ENCODE measurements at places on chromosomes 2 and 18.

DNA sequence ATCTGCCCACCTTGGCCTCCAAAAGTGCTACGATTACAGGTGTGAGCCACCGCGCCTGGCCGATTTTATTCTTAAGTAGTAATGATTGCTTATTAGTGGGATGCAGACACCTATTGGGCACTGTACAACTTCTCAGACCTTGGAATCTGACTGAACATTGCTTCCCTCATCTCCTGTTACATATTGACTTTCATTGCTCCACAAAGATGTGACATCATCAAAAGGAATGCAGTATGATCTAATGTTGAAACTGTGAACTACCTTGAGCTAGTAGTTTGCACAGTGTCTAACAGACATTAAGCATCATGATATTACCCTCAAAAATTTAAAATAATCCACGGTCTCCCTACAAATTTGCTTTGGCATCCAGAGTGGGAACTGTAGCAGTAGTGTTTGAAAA, 109.8 kb upstream of the SIX2 start:
- no peak for DNase-seq

- no peak for DNase-seq
Measured at GRCh38 chr2:119119999-119120756, 38.4 kb downstream of the C1QL2 start.

GRCh38 chr18:11147962-11148679, 1.2 kb downstream of the PIEZO2 start:
- DNase-seq: no peak

DNA sequence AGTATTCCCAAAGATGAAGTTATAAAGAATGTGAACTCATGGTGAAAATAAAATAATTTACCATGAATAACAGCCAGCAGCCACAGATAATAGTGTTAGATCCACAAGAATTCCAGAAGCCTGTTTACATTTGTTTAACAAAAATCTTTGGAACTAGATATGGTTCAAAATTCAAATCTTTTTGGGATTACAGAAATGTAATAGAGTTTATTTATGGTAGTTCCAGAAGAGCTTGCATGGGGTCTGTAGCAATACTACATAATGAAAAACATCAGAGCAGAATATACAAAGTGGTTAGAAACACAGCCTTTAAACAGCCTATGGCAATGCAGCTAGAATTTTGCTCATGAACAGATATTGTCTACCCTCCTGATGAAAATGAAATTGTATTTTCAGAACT, 179.1 kb downstream of the RDH14 start:
- DNase-seq: no peak

DNA sequence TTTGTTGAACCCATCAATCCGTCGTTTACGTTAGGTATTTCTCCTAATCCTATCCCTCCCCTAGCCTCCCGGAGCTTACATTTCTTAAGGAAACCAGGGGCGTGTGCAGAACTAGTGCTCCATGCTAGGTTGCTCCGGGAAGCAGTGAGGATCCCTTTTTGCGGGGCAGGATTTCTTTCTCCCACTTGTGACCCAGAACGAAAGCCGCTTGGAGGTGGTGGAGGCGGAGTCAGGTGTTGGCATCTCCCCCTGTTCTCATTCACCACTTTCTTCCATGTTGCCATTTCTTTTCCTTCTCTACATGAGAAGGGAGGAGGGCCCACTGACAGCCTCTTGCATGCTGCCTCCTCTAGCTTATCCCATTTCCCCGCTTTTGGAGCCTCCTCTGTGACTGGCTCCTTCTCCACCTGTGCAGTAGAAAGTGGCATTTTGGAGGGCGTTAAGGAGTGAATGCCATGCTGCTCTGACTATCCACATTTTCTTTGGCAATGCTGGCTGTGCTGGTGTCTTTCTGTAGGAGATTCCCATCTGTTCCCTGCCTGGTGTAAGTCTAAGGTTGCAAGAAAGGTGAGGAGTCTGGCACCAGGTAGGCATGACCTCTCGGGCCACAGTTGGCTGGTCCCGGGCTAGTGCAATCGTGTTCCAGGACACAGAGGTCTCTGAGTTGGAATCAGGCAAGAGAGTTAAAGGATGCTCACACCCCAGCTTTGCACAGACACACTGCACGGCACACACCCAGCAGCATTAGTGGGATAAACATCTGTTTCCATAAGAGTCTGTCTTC, 89.5 kb downstream of the ACKR3 start:
- no peak for DNase-seq

DNA sequence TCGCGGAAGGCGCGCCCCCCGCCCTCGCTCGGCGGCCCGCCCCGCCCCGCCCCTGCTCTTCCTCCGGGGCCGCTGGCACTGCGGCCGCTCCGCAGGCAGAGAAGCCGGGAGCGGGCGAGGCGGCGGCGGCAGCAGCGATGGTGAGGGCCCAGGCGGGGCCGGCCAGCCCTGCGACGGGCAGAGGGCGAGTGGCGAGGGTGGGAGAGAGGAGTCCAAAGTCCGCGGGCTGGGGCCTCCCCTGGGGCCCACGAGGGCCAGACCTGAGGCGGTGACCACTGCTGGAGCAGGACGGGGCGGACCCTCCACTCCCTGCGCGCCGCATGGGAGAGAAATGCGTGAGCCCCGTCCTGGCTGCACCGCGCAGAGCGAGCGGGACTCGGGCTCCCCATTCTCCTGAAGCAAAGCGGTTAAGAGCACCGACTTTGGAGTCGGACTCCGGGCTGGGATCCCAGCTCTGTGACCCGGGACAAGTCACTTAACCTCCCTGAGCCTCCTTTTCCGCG, at the start of gene VAMP5:
Gene VAMP5, plus strand, starts transcription at position 78 of the 503 bp plus-strand sequence. Its CDS starts 60 bp downstream, at position 138.
- no peak for DNase-seq

GRCh38 chr2:74286725-74287124, 56.5 kb downstream of the SLC4A5 start:
- DNase-seq: no peak

DNA sequence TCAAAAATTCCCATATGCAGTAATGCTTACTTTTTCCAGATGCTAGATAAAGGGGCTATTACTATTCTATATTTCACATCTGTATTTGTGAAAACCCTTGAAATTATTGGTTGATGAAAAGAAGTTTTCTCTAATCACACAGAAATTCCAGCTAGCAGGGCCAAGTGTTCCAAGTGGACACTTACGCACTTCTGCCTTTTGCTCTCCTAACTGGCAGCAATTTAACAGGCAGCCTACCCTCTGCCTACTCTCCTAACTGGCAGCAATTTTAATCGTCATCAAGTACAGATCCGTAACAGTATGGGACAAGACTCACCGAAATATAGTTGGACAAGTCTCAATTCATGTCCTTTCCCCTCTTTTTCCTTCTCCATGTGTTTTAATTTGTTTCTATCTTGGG, 12.0 kb downstream of the LRRC30 start:
- DNase-seq: no peak

GRCh38 chr2:20304411-20304810, 46.2 kb downstream of the PUM2 start:
- no peak for DNase-seq

DNA sequence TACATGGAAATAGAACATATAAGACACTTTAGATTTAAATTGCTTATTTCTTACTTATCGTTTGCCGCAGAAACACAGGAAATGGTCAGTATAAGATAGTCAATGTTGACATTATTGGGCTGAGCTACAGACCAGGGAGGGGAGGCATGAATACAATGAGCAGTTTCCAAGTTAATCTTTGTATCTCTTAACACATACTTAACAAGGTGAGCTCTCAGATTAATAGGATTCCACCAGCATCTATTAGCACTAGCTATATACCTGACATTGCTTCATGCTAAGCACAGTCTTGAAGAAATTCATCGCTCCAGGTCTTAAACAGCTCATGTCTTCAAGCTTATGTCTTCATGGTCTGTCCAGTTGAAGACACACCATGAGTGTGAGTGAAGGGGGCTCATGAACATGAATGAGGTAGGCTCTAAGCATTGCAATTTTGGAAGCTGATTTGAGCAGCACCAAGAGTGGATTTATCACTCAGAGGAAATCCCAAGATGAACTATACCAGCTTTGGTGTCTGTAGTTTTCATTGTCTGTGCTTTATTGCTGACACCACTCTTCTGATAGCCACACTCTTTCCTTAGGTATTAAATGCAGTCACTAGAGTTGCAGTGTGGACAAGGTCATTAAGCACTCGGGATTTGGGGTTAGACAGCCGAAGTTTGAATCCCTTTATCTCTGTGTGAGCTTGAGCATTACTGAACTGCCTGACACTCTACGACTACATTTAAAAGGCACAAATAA, 359.3 kb upstream of the EPHA4 start:
- DNase-seq: no peak

DNA sequence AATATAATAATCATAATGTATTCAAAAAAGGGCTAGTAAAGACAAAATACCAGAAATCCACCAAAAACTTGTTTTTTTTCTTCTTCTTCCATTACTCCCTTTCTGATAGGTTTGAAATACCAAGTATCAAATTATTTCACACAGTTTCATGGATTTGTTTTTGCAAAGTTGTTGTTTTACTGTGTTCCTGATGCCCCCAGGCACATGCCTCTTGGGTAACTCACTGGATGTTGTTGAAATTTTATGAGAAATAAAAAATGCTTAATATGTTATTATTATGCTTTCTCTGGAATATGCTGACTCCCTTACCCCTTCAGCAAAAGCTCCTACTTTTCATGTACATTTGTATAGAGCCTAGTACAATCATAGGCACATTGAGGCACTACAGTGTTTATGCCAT, 419.6 kb downstream of the NRXN1 start:
- DNase-seq: no peak

DNA sequence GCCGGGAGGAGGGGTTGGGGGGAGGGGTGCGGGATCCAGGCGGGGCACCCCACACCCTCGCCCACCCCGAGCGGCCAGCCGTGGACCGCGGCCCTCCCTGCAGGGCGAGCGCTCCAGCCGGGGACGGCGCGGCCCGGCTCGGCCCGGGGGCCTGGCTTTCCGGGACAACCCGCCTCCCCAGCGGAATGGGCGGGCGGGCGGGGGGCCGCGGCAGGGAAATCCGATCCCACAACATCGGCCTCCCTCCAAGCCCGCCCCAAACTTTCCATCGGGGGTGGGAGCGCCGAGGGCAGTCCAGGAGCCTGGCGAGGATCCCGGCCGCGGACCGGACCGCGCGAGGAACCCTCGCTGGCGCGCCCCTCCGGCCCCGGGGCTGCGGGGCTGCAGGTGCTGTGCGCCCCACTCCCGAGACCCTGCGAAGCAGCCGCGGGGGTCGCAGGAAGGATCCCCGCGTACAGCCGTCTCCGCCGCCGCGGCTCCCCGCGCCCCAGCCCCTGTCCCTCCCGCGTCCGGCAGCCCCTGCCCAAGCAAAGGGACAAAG, 529 bp downstream of the SEMA4C start:
- no peak for DNase-seq

DNA sequence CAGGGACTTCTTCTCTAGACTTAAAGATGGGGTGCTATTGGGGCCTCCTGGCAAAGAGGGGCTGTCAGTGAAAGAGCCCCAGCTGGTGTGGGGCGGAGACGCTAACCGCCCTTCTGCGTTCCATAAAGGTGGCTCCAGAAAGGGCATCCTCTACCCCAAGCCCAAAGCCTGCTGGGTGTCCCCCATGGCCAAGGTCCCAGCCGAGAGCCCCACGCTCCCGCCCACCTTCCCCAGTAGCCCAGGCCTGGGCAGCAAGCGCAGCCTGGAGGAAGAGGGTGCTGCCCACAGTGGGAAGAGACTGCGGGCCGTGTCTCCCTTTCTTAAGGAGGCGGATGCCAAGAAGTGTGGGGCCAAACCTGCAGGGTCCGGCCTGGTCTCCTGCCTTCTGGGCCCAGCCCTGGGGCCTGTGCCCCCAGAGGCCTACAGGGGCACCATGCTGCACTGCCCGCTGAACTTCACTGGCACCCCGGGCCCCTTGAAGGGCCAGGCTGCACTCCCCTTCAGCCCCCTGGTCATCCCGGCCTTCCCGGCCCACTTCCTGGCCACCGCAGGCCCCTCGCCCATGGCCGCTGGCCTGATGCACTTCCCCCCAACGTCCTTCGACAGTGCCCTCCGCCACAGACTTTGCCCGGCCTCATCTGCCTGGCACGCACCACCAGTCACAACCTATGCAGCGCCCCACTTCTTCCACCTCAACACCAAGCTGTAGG, 15.2 kb downstream of the ARID5A start:
- no peak for DNase-seq

DNA sequence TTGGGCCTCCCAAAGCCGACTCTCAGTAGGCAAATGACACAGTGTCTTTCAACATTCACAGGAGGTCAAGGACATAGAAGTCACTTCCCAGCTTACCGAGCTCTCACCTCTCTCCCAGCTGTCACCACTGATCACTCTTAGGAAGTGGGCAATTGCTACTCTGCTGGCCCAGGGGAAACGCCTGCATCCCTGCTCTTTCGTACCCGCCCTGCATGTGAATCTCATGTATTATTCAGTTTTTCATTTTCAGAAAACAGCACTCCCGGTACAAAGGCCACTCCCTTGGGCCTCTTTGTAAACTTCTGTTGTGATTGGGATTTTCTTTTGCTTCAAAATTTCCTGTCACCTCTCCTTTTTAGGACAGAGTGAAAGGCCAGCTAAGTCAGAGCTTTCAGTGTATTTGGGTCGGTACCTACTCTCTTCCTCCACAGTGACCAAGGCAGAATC, 15.4 kb downstream of the MRPL44 start:
- no peak for DNase-seq

All from central memory CD8-positive, alpha-beta T cell (primary cell).